ENCODE measurements at places on chromosomes 1 and 21. TPM values are rescaled to one million over a fixed set of nuclear protein-coding genes. Genes with fewer than 3 reads are reported as not detected.

GRCh38 chr21:16533692-16534407 lies 804.1 kb downstream of the USP25 start:
- no peaks in the 10 kb centered on the region for H3K27me3 ChIP-seq
- H3K4me3 ChIP-seq: no peak overlapping the region
- no peak for DNase-seq
- H3K27ac ChIP-seq: no peak overlapping the region
- H3K4me1 ChIP-seq: no peaks in the 10 kb centered on the region

GRCh38 chr1:234559902-234560676 lies 49.9 kb downstream of the IRF2BP2 start:
- no peaks in the 10 kb centered on the region for H3K36me3 ChIP-seq
- no peak overlapping the region for H3K4me3 ChIP-seq
- H3K4me1 ChIP-seq: peaks cover 10% of the 10 kb centered on the region
- H3K27me3 ChIP-seq: no peaks in the 10 kb centered on the region
- no peak overlapping the region for H3K27ac ChIP-seq

DNA sequence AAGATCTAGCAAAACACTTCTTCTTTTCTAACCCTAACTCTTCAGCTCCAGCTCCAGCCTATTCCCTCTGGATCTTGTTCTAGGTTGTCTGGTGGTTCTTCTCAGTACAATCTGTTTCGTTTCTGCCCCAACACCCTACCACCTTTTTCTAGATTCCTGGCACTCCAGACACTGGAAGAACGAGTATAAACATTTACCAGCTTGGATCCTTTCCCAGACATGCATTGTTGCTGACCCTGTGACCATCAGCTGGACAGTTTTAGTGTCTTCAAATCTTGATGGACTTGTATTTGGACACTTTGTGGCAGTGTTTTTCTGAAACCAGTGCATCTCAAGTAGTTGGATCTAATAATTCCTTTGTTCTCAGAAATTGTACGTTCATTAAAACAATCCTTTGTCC lies 30.6 kb upstream of the CACNA1E start:
- H3K4me1 ChIP-seq: no peaks in the 10 kb centered on the region
- no peak for DNase-seq
- no peaks in the 10 kb centered on the region for H3K36me3 ChIP-seq
- H3K27me3 ChIP-seq: no peaks in the 10 kb centered on the region

- H3K4me1 ChIP-seq: peaks cover 16% of the 10 kb centered on the region
- DNase-seq: no peak
- no peaks in the 10 kb centered on the region for H3K27me3 ChIP-seq
- no peaks in the 10 kb centered on the region for H3K36me3 ChIP-seq
Measured at GRCh38 chr1:161032409-161032808, 6.4 kb downstream of the TSTD1 start.

DNA sequence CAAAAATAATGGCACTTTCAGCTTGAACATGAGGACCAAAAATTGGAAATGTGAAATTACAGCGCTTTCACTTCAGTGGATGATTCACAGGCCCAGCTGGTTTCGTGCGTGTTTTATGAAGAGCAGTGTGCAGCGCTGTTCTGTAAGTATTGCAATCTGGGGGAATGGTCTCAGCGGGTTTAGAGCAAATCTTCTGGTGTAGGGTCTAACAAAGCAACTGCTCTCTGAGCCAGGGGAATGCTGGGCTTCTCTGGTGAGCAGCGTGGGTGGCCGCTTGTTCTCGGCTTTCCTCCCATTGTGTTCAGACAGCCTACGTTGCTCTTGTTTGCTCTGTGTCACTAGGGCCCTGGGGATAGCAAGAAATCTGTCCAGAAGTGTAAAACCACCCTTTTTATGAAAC lies 42.4 kb upstream of the GADD45A start:
- no peak overlapping the region for H3K27ac ChIP-seq
- H3K27me3 ChIP-seq: no peaks in the 10 kb centered on the region
- no peaks in the 10 kb centered on the region for H3K4me1 ChIP-seq

DNA sequence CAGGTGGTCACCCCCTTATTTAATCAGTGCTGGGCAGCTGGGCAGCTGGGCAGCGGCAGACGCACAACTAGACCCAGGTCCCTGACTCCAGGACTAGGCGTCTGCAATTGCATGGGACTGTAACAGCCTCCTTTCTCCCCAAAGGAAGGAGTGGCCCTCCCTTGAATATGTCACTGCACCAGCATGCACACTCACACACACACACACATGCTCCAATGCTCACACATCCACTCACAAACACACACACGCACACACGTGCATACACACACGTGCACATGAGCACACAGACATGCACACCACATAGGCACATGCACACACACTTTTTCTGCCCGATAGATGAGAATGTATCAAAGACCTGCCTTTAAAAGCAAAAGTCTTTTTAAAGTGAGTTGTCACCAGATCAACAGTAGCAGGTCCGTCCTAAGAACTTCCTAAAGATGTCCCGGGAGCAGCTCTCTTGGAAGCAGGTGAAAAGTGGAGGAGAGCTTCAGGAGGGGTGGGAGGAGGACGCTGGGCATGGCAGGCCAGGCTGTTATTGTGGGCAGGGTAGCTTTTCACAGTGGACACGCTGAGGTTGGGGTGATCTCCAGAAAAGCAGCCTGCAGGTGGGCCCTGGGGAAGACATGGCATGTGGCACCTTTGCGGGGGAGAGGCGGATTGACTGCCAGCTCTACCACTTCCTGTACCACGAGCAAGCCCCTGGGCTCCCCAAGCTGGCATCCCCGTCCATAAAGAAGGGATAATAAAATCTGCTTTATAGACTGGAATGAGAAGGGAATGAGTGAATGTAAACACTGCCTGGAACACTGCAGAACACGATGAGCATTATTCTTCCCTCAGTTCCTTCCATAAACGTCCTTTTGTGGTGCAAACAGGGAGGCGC lies 1.7 kb downstream of the PDE9A start:
- peak overlapping the region; percentile 84 for H3K4me3 ChIP-seq
- no peak overlapping the region for H3K27ac ChIP-seq
- no peaks in the 10 kb centered on the region for H3K27me3 ChIP-seq
- DNase-seq: no peak

Gene GJC2
- 0.76 TPM for total RNA-seq

Gene C1QA
- total RNA-seq: 0.91 TPM

Gene TRIM45
- 3.5 TPM for total RNA-seq

Gene PDC
- not detected for total RNA-seq

Gene TMEM269
- 0.34 TPM for total RNA-seq
